ENCODE measurements at places on chromosomes 7 and 10.

DNA sequence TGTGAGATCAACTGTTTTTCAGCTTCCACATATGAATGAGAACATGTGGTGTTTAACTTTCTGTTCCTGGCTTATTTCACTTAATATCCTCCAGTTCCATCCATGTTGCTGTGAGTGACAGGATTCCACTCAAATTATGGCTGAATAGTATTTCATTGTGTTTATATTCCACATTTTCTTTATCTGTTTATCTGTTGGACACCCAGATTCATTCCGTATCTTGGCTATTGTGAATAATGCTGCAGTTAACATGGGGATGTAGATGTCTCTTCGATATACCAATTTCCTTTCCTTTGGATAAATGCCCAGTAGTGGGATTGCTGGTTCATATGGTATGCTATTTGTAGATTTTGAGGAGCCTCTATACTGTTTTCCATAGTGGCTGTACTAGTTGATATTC is 47.9 kb downstream of the GALNT11 start:
- no peak for DNase-seq

- DNase-seq = no peak
Measured at GRCh38 chr10:90963331-90963730, 42.4 kb upstream of the ANKRD1 start.

DNA sequence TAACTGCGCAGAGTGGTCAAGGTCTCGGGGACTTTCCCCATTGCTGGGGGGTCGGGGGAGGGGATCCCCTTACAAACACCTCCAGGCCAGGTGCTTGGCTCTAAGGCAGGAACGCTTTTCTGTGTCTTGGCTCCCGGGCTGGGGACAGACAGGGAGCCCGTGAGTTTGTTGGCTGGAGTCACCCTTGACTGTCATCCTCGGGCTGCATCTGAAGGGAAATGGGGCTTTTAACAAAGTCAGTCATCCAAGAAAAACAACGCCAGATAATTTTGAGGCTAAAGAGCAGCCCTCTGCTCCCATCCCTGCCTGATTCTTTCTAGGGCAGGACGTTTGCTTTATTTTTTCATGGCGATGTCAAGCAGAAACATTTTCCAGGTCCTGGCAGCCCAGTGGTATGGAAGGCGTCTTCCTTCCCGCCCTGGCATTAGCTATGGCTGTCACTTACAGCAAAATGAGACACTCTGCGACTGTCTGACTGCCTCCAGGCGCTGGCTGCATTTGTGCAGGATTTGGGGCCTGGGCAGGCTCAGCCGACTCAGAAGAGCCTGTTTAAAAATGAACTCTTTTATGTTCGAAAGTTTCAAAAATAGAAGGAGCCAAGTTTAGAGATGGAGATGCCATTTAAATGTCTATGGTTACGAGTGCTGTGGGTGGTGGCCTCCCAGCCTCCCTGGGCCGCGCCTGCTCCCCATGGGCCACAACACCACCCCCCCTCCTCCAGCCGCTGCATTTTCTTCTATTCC is 54.7 kb upstream of the TNS3 start:
- DNase-seq = no peak

DNA sequence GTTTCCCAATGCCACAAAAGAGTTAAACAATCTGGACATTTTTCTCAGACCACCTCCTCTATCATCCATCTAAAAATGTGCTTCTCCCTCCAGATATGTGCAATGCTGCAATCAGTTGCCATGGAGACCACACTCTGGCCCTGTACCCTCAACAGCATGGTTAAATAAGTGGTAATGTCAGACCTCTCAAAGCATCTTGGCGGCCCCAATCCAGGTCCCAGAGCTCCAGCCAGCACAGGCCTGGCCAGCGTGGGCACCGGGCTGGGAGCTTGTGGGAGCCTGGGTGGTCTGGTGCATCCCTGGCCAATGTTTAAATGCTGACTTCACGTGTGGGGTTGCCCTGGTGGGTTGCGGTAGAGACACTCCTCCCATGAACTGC is 362.9 kb upstream of the ZNF32 start:
- no peak for DNase-seq

DNA sequence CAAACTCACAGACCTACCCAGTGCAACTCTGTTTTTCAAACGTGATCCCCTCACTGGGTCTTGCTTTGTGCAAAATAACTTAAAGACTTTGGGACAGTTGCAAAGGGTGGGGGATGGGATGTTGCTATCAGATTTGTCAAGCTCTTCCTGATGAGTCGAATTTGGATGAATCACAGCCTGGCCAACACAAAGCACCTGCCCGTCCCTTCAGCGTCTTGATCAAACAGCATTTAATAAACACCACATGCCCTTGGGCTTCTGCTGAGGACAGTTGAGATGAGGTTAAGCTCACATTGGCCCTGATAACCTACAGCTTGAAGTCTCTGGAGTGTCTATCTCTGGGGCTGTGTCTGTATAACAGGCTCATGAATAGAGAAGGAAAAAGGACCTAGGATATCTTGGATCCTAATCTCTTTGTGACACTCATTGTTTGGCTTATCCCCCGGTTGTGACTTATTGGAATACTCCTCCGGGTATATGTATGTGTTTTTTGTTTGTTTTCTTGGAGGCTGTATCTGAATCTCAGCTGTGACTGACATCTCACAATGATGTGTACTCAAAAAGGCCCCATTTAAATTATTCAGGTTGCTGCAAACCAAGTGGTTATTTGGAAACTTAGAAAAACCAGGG is 132.6 kb upstream of the NAMPT start:
- DNase-seq = no peak

DNA sequence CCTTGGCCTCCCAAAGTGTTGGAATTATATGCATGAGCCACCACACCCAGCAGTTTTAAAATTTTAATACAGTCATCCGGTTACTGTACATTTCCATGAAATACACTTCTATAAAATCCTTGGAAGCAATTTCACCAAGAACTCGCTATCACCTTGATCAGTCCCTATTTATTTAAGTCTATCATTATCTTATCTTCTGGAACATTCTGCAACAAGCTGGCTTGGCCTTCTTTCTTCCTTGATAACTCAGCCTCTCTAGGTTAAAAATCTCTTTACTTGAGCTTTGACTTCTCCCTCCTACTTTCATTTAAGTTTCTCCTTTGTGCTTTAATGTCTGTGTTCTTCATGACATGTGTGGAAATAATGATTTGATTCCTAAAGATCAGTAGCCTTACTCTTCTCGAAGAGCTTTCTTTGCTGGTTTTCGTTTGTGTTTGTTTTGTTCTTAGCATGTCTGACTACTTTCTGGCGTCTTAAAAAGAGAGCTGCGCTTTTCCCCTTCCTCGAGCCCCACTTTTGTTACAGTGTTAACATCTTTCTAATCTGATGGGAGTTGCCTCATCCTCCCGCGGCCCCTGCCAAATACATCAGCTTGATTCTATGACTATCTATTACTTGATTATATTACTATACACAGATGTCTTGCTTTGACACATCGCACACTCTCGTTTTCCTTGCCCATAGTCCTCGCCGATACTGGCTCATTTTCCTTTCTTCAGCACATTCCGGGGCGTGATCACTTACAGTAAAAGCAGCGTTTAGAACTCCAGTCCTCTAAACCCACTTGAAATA is 11.1 kb upstream of the CALML5 start:
- DNase-seq = no peak

DNA sequence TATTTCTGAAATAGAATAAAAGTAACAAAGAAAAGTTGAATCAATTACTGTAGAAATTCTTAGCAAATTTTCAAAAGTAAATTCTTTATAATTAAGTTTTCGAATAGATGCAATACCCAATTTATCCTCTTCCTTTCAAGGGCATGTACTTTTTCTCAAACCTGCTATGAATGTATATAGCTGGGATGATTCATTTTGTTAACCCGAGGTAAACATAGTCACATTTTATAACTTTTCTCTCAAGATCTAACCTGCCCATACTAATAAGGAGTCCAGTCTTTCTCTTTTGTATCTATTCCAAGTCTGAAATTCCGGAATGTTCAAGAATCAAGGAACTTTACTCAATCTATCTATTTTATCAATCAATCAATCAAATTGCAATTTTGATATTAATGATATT is 1072.9 kb downstream of the REEP3 start:
- no peak for DNase-seq

DNA sequence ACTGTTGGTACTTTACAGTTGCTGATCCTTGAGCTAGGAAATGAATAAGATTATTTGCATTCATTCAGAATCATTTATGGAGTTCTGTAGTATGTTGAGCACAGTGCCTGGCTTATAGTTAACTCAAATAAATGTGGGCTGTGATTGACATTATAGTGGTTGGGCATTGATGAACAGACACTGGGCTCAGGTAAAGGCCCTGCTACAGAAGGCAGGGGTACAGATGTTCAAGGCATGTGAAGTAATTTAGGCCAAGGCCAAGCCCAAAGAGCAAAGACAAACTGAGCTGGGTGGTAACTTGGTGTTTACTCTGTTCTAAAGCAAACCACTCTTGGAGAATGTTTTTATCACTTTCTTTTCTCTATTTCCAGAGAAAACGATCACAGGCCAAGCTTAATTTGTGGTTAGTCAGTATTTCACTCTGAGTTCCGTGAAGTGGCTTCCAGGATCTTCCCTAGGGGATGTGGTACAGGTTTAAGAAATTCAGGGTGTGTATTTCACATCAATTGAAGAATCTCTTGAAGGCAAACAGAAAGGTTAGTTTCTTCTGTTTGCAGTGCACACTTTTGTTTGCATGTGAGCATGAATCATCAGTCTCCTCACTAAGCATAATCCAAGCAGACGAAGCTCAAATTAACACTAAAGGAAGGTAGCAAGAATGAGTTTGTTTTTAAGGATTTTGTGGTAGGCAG is 113.9 kb upstream of the PRR15 start:
- DNase-seq = no peak

DNA sequence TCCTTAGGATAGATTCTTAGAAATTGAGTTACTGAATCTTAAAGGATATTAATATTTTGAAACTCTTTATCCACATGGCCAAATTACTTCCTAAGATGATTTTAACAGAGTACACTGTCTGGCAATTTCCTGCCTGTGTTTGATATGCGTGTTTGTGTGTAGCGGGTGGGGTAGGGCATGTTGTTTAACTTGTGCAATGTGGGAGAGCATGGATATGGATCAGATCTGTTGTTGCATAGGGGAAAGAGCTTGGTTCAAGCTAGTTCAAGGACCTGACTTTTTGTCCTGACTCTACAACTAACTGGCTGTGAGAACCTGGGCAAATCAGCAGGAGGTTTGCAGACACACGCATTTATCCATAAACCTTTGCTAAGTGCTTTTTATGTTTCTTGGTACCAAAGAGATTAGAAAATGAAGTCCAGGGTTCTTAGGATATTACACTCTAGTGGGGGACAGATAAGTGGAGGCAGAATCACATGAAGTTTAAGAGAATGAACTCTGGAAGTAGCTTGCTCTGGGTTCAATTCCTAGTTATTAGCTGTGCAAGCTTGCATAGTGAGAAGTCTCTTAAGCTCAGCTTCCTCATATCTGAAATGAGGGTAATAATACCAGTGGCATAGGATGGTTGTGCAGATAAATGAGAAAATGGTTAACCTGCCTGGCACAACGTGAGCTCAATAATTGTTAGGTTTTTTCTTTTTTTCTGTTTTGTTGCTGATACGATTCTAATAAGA is 96.3 kb upstream of the PRR15 start:
- DNase-seq = no peak

- no peak for DNase-seq
Measured at GRCh38 chr10:3220853-3221252, 48.3 kb upstream of the PITRM1 start.

DNA sequence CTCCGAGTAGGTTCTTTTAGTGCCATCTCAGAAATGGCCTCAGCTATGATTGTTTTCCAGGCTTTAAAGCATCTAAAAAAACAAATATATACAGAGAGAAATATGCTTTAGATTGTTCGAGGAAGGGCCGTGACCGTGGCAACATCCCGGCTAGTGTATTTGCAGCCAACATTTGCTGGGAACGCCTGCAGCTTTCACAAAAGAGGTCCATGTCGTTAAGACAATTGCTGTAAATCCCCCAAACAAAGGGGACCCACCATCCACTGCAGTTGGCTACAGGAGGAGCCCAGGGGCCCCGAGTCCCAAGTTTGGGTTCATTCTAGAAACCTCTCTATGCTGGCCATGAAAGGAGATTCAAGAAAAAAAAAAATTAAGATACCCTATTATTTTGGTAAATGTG is 152.8 kb upstream of the TCF7L2 start:
- DNase-seq = no peak

GRCh38 chr7:157527686-157528085 is 190.9 kb downstream of the DNAJB6 start:
- DNase-seq = no peak

DNA sequence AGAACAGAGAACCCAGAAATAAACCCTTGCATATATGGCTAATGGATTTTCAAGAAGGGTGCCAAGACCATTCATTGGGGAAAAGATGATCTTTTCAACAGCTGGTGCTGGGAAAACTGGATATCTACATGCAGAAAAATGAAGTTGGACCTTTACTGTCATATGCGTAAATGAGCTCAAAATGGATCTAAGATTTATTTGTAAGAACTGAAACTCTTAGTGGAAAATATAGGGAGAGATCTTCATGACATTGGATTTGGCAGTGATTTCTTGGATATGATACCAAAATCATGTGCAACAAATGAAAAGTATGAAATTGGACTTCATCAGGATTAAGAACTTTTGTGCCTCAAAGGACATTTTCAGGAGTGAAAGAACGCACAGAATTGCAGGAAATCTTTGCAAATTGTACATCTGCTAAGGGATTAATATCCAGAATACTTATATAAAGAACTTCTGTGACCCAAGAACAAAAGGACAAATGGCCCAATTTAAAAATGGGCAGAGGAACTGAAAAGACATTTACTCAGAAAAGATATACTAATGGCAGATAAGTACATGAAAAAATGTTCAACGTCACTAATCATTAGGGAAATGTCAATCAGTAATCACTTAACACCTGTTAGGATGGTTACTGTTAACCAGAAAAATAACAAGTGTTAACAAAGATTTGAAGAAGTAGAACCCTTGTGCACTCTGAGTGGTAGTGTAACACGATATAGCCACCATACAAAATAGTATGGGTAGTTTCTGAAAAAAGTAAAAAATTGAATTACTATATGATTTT is 6.1 kb downstream of the DBF4 start:
- DNase-seq = no peak

- no peak for DNase-seq
Measured at GRCh38 chr7:55898287-55898686, 11.0 kb downstream of the ZNF713 start.

GRCh38 chr10:48529331-48529730 is 75.5 kb downstream of the ARHGAP22 start:
- DNase-seq = no peak

DNA sequence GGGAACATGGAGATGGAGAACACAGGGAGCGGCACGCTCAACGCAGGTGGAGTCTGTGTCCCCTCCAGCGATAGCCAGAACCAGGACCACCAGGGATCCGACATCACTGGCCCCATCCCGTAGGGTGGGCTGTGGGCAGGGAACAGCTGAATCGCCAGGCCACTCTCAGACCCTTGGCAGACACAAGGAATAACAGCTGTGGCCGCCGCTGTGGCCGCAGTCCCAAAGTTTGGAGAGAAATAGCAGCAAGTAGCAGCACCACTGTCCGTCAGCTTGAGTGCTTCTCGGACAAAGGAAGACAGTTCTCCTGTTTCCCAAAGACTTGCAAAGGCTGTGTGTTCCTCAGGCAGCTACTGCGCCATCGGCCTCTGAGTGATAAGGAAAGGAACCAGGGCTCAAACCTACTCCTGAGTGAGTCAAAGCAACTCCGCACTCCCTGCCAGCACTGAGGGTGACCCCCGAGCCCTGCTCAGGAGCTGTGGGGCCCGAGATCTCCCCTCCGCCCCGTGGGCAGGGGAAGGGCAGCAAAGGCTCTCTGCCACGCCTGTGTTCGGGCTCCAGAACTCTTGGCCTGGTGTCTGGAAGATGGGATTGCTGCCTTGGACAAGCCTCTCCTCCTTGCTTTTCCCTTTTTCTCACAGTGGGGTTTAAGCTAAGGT is 82.3 kb upstream of the FAM20C start:
- no peak for DNase-seq

All from stimulated activated CD8-positive, alpha-beta memory T cell treated with anti-CD3 and anti-CD28 coated beads, Interleukin-4, amount 100 ng/mL, for 1 hour (primary cell).